ENCODE measurements at places on chromosomes 6 and 20. TPM values are rescaled to one million over a fixed set of nuclear protein-coding genes. Genes with fewer than 3 reads are reported as not detected.

The CYP39A1 gene
- total RNA-seq = not detected

The ACTL10 gene
- 2.3 TPM for total RNA-seq

The IRAK1BP1 gene
- 2.4 TPM for total RNA-seq

The HLA-DRB5 gene
- total RNA-seq = not detected

The TFAP2C gene
- 4.1 TPM for total RNA-seq

The RHAG gene
- not detected for total RNA-seq

The CCDC170 gene
- total RNA-seq = 0.37 TPM

The TOP1 gene
- total RNA-seq = 62.1 TPM

The CST11 gene
- total RNA-seq = not detected

- DNase-seq = no peak
Measured at GRCh38 chr6:155287762-155288161, 23.9 kb downstream of the CLDN20 start.

GRCh38 chr6:151044465-151045441 is 179.3 kb downstream of the MTHFD1L start:
- peak; percentile 53 for DNase-seq

- DNase-seq = no peak
Measured at GRCh38 chr6:168188369-168189199, 109.6 kb upstream of the FRMD1 start.

DNA sequence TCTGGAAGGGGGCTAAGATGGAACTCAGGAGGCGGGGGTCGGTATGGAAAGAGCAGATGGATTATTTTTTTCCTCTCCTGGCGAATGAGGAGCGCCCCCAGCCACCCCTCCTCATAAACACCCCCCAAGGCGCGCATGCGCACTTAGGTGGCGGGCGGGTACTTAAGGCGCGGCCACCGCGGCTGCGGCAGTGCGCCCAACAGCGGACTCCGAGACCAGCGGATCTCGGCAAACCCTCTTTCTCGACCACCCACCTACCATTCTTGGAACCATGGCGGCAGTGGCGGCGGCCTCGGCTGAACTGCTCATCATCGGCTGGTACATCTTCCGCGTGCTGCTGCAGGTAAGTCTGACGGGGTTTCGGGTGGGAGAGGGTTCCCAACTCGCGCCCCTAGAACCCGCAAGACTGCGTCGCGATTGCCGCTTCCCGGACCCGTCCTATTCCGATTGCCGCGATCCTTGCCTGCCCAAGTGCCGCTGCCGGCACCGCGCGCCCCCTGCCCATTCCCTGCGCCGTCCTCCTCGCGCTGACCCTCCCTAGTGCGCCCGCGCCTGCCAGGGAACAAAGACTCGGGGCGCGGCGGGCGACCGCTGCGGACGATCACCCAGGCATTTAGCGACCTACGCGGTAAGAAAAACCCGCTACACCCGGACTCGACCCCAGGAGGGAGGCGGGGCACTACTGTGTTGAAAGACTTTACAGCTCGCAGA is at the start of gene NNAT:
Gene NNAT, plus strand, starts transcription at position 190 of the 711 bp plus-strand sequence. Its CDS starts 82 bp downstream, at position 272.
- DNase-seq = no peak

- DNase-seq = no peak
Measured at GRCh38 chr6:42306439-42307140, 88.9 kb upstream of the MRPS10 start.

GRCh38 chr6:14707276-14707675 is 538.6 kb upstream of the JARID2 start:
- no peak for DNase-seq
